Neuronal stem cell (in vitro differentiated cells): ENCODE measurements at places on chromosomes 1 and 21.

DNA sequence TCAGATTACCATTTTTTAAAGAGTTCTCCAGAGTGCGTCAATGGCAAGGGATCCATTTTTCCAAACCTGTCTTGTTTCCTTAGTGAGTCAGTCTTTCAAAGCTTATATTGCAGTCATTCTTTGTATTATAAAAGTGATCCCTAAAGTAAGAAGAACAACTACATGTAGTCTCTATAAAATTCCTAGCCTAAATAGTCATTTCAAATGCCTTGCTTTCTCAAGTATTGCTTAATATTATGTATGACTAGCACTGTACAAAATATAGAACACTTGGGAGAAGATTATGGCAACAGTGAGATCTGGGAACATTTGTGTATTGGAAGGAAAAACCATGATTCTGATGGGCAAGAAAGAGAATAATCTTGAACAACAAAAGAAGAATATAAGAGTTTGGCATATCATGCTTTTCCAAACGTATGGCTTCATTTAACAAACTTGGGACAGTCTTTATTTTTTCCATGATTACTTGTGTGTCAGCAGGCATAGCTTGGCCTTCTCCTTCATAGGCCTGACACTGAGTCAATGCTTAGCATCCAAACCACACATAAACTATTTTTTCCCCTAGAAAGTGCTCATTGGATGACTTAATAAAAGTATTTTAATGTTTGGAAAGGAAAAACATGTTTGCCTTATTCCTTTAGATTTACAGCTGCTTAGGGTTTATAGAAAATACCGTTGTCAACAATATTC, 547.4 kb downstream of the LTN1 start:
- DNase-seq, result no peak
- no peaks in the 10 kb centered on the region for H3K27me3 ChIP-seq
- no peak overlapping the region for H3K4me3 ChIP-seq
- H3K36me3 ChIP-seq, result no peaks in the 10 kb centered on the region
- H3K4me1 ChIP-seq, result no peaks in the 10 kb centered on the region

GRCh38 chr1:53047737-53048736, 14.0 kb upstream of the PODN start:
- no peak for DNase-seq
- no peak overlapping the region for H3K4me3 ChIP-seq
- H3K27me3 ChIP-seq, result no peaks in the 10 kb centered on the region
- peaks cover 6% of the 10 kb centered on the region for H3K36me3 ChIP-seq
- H3K4me1 ChIP-seq, result peaks cover 23% of the 10 kb centered on the region
- no peak overlapping the region for H3K27ac ChIP-seq

- no peak for DNase-seq
- H3K27me3 ChIP-seq, result no peaks in the 10 kb centered on the region
- H3K27ac ChIP-seq, result no peak overlapping the region
- peaks cover 36% of the 10 kb centered on the region for H3K36me3 ChIP-seq
- no peak overlapping the region for H3K4me3 ChIP-seq
Observed at GRCh38 chr1:6472391-6472790, 6.4 kb upstream of the TNFRSF25 start.

GRCh38 chr1:8578132-8578877, 239.1 kb downstream of the RERE start:
- no peak overlapping the region for H3K4me3 ChIP-seq
- H3K36me3 ChIP-seq, result no peaks in the 10 kb centered on the region
- H3K27ac ChIP-seq, result no peak overlapping the region
- no peaks in the 10 kb centered on the region for H3K27me3 ChIP-seq
- no peak for DNase-seq
- peaks cover 15% of the 10 kb centered on the region for H3K4me1 ChIP-seq

GRCh38 chr1:209160230-209160629, 423.3 kb upstream of the CAMK1G start:
- no peak for DNase-seq
- H3K27me3 ChIP-seq, result no peaks in the 10 kb centered on the region
- H3K36me3 ChIP-seq, result no peaks in the 10 kb centered on the region
- no peak overlapping the region for H3K27ac ChIP-seq
- peaks cover 5% of the 10 kb centered on the region for H3K4me1 ChIP-seq
